AG08396 (cell line): ENCODE measurements at places on chromosomes 6 and 20.
A peak's percentile ranks its signal among the peaks of the same experiment; 100 is the strongest.

DNA sequence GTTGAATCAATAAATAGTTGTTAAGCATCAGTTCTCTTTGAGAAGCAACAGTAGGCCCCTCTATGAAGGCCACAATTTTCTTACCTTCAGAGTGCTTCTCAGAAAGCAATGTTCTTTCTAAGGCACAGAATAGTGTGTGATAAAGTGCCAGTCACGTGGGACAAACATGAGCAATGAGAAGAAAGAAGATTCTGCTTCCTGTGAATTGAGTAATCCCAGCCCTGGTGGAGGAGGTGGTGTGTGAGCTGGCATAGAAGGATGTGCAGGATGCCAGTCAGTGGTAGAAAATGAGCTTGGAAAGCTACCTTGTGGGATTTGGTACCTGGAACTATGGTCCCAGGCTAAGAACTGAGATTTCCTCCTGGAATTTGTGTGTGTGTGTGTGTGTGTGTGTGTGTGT is 21.7 kb downstream of the KIZ start:
- DNase-seq = no peak

GRCh38 chr6:132520953-132521352 is 8.0 kb upstream of the STX7 start:
- no peak for DNase-seq

DNA sequence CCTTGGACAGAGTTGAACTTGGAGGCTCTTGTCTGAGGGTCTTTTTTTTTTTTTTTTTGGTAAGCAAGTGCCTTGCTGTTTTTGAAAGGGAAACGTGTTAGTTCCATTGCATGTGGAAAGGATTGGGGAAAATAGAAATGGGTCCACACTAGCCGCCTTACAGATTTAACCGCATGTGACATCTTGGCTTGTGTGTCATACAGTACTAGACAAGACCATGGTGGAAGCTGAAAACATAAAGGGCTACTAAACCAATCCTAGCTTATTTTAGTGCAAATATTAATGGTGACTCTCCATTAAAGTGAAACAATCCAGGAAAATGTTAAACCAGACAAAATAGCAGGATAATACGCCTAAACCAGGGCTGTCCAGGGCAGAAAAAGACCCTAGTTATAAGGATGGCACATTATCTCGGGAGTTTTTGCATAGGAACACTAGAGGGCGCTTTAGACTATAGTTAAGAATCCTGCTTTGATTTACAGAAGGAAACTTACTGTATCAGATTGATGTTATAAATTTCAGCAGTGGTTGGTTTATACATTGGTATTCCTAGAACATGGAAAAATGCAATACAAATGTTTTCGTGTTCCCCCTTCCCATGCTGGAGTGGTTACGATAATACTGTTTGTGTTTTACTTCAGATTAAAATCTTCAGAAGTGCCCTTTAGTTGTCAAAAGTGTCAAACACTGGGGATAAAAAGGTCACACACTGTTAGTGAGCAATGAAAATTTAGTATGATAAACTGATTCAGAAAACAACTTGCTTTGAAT is 59.8 kb upstream of the DEK start:
- DNase-seq = peak; percentile 41

DNA sequence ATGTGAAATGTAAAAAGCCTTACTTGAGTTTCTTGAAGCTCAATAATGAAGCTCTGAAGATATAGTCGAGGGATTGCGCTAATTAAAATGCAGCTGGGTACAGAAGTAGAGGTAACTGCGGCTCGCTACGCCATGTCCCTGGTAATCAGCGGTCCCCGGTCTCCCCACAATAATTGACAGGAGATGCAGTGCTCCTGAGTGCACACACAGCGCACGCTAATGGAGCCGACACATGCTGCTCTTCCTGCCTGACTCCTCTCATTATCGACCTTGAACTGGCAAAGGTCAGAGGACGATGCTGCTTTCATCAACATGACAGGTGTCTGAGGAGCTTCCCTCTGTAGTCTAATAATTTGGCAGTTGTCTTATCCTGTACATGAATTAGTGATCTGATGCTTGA is 365.9 kb downstream of the RNF144B start:
- no peak for DNase-seq

DNA sequence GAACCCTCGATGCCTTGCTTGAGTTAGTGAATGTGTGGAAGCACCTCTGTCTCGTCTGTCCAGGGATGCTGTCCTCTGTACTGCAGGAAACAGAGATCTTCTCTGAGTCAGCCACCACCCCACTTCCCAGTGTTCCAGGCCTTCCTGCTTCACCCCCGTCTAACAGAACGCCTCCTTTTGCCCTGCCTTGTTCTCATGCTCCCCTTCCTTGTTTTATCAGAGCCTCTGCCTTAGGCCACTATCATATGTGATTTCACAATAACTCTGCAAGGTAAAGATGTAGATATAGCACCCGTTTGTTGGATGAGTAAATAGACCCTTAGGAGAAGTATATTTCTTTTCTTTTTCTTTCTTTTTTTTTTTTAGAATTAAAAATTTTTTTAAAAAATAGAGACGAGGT is 106.7 kb upstream of the CLDN20 start:
- DNase-seq = no peak

GRCh38 chr20:11918981-11919380 is 1.3 kb downstream of the BTBD3 start:
- peak; percentile 15 for DNase-seq

- no peak for DNase-seq
These were observed 1.8 kb downstream of the WRNIP1 start for GRCh38 chr6:2766767-2767656.

- DNase-seq = no peak
These were observed 503.2 kb downstream of the CDKAL1 start for GRCh38 chr6:21037453-21037852.

- DNase-seq = peak; percentile 45
These were observed 1.4 kb downstream of the MAPK13 start for GRCh38 chr6:36131511-36132245.

DNA sequence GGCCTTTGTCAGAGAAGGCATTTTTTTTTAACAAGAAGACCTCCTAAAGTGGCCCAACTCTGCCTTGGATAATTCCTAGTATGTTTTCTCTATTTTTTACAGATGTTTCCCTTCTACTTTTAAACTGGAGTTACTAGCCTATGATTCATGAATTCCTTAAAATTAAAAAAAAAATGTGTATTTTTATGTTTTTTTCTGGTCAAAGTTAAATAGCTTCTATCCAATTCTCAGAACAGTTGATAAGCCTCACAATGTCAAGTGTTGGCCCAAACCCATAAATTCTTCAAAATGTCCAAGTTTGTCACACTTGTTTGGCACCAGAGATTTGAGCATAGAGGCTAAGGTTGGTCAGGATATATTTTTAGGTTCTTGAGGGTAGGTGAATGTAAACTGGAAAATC is 64.0 kb downstream of the JAG1 start:
- DNase-seq = no peak

DNA sequence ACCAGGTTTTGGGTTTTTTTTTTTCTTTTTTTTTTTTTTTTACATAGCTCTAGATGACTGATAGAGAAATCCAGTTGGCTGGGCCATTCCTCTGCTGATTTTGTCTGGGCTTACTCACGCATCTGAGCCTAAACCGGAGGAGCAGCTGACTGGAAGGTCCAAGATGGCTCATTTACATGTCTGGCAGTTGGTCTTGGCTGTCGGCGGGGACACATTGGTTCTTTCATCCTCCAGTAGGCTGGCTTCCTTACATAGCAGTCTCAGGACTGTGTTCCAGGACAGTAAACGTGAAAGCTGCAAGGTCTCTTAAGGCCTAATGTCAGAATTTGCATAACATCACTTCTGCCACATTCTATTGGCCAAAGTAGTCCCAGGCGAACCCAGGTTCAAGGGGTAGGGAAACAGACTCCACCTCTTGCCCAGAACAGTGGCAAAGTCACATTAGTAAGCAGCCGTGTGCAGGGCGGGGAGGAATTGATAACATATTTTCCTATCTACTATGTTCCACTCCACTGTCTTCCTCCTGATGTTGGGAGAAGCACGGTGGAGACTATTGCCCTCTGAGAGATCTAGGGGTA is 87.0 kb downstream of the CDH22 start:
- DNase-seq = no peak

DNA sequence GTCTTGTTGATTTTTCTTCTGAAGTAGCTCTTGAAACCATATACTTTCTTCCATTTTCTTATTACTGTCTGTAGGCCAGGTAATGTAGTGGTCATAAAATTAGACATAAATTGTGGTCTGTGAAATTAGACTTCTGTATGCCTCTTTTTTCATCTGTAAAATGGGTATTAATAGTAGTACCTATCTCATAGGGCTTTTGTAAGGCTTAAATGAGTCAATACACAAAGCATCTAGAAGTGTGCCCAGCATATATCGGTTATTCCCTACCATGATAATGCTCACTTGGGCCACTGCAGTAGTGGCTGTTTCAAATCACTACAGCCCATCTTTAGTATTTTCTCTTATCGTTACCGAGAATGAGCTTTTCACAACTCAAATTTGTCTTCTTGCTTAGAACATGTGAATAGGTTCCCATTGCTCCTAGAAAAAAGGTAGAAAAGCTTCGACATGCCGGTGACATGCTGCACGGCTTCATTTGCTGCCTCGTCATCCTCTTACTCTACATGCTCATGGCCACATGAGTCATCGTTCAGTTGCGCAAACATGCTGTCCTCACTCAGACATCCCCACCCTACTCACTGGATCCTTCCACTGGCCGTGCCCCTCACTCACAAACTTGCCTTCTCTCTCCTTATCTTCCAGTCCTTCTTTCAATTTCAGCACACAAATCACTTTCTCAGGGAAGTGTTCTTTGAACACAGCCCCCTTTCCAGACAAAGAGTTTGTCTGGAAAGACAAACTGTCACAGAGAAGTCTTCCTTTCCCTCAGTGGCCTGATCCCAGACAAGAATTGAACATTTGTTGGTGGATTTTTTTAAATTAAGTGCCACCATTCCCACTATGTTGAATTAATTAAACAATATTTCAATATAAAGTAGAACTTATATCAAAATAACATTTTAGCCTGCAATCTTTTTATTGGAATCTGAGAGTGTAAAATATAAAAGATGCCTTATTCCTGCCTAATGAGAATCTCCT is 32.2 kb upstream of the ERVFRD-1 start:
- peak; percentile 58 for DNase-seq

DNA sequence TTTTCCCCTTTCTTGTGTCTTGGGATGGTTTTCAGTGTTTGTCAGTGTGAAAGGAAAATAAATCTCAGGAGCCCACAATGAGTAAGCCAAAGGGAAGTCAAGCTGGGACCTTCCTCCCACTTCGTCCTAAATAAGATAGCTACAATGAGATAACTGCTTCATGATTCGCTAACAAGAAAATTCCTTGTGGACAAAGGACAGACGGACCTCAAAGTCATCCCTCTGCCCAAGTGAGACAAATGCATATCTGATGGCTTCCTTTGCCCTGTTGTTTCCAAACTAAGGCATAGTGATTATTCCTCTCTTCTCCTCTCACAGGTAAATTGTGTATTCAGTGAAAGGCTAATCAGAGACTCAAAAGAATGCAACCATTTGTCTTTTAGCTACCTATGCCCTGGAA is 26.1 kb upstream of the ADTRP start:
- DNase-seq = no peak

- no peak for DNase-seq
These were observed 152.0 kb downstream of the PAK5 start for GRCh38 chr20:9686866-9687265.

GRCh38 chr6:33273924-33274902 is 2.3 kb downstream of the RPS18 start:
- no peak for DNase-seq

GRCh38 chr6:166478782-166479592 is 96.2 kb upstream of the MPC1 start:
- no peak for DNase-seq

GRCh38 chr20:10213526-10213925 is 5.1 kb upstream of the SNAP25 start:
- DNase-seq = no peak

GRCh38 chr20:40111282-40111681 is 577.8 kb downstream of the MAFB start:
- DNase-seq = no peak
